ENCODE measurements at places on chromosomes 13 and 19.

DNA sequence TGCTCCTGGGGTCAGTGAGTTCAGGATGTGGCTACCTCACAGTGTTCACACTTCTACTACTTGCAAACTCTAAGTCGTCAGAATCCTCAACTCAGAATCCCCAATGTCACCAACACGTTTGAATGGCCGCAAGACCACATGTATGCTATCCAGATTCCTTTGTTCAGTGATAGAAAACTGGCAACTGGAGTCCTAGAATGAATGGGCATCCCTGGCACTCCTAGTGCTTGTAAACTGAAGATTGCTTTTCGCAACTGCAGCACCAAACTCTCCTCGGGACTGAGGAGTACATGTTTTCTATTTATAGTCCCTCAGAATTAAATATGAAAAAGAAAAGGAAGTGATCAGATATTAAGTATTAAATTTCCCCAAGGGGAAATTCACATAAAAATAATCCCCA, 4.9 kb downstream of the SMAD9 start:
- DNase-seq = no peak

DNA sequence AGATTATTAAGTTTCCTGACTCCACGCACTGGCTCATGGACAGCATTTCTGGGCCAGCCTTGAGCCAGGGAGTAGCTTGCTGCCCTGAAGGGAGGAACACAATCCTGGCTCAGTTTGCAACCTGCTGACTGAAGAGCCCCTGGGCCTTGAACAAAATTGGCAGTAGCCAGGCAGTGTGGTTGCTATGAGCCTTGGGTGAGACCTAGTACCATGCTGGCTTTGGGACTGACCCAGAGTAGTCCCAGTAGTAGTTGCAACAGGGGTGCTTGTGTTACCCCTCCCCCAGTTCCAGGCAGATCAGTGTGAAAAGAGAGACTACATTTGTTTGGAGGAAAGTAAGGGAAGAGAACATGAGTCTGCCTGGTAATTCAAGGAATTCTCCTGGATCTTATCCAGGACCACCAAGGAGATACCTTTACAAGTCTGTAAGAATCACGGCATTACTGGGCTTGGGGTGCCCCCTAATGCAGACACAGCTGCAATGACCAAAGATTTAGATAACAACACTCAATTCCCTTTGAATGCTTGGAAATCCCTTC, 22.0 kb downstream of the ITGBL1 start:
- no peak for DNase-seq

DNA sequence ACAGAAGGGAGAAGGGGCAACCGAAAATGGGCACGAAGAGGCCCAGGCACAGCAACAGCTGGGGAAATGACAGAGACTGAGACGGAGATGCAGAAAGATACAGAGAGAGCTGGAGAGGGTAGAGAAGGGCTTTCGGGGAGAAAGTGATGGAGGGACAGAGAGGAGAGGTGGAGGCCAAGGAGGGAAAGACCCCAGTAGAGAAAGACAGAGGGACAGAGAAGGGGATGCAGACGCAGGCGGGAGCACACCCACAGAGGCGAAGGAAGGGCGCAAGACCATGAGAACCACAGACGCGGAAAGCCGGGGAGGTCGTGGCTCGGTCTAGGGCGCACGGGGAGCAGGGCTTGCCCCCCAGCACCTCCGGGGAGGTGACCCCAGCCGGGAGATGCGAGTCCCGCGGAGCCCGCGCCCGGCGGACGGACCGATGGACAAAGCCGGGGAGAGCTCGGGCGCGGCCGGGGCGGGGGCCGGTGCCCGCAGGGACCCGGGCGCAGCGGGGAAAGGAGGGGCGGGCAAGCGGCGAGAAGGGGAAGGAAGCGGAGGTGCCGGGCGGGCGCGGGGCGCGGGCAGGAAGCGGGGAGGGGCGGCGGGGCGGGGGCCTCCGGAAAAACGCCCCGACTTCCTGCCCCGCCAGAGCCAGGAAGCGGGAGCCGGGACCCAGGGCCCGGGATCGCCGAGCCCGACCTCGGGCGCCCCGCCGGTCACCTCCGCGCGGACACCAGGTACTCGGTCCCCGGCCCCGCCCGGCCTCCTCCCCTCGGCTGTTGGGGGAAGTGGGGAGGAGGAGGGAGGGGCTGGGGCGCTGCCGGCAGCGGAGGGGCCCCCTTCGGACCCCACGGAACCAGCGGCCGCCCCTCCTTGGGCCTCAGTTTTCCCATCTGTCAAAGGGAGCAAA, at the start of gene ARHGEF1:
TSS of gene ARHGEF1 (plus strand) at position 617 of the 895 bp plus-strand sequence. CDS start 4,899 bp downstream, outside the sequence.
- no peak for DNase-seq

DNA sequence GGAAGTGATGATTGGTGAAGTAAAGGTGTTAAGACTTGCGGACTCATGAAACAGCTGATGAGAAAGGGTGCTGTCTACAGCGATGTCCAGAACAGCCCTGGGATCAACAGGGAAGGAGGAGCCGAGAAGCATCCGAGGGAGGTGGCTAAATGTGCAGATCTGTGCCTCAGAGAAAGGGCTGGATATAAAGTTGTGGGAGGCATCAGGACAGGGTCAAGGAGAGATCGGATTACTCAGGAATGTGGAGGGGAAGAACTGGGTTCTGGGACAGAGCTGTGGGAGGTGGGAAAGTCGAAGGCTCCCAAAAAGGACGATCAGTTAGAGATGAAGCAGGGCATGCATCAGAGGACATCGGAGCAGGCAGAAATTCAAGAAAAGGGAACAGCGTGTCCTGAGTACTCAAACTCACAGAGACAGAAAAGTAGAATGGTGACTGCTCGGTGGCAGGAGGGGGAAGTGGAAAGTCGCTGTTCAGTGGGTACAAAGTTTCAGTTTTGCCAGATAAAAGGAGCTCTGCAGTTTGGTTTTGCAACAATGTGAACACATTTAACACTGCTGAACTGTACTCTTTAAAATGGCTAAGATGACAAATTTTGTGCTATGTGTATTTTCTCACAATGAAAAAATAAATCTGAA, 1.9 kb downstream of the SIGLEC14 start:
- no peak for DNase-seq

DNA sequence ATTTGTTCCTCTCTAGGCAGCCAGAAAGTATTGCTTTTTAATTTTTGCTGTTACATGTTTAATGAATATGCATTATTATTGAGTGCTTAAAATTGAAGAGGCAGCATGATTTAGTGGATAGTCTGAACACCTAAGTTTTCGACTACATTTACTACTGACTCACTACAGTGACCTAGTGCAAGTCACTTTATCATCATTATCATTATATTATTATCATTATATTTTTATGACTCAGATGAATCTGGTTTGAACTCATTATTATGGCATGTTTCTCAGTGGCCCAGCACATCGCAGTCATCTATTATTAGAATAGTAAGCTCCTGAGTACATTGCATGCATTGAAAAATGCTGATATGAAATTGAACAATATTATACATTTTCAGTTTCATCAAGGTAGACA, 351.2 kb upstream of the PRR20A start:
- no peak for DNase-seq

DNA sequence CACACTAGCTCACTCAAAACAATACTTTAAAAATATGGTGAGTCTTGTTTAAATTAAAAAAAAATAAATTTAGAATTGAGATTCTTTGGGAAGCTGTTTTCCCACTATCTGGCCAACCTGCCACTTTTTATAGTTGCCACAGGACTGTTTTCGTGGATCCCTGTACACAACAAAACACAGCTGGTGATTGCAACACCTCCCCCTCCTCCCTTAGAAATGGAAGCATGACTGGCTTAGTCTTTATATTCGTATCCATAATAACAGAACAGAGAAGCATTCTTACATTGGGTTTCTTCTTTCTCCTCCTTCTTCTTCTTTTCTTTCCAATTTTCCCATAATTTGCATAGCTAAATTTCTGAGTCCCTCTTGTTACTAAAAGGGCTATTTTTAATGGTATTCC, 79.5 kb upstream of the GJB6 start:
- no peak for DNase-seq

DNA sequence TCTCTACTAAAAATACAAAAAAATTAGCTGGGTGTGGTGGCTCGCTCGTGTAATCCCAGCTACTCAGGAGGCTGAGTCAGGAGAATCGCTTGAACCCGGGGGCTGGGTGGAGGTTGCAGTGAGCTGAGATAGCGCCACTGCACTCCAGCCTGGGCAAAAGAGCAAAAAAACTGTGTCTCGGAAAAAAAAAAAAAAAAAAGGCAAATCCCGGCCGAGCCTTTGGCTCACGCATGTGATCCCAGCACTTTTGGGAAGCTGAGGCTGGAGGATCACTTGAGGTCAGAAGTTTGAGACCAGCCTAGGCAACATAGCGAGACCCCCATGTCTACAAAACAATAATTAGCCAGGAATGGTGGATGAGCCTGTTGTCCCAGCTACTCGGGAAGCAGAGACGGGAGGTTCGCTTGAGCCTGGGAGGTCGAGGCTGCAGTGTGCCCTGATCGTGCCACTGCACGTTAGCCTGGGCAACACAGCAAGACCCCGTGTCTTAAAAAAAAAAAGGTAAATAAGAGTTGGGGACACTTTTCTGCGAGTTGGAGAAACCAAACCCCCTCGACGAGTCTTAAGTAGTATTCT, 574 bp upstream of the GPX4 start:
- no peak for DNase-seq

Data from HCT116 (cell line).